ENCODE measurements at places on chromosomes 12 and 14.

- no peak for DNase-seq
Measured at GRCh38 chr12:85516667-85517325, 236.8 kb downstream of the ALX1 start.

- DNase-seq = no peak
Measured at GRCh38 chr14:73935666-73936065, 14.2 kb downstream of the FAM161B start.

- DNase-seq = no peak
Measured at GRCh38 chr14:96125536-96125935, 79.1 kb upstream of the BDKRB2 start.

DNA sequence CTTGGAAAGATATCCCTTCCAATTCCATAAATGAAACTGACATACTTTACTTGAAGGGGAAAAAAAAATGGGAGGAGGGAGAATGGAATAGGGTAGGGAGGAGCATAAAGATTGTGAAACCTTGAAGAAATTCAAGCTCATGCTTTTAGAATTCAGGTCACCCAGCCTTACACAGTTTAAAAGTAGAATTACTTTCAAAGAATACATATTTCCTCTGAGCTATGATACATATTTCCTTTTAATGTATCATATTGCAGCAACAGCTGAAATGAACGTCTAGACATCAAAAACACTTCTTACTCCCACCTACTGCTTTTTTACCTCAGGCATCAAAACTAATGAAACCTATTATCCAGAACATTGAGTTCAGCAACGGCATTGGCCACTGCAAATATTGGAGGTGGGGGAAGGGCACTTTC, 156.0 kb downstream of the MED13L start:
- DNase-seq = no peak

GRCh38 chr14:99441918-99442317, 38.7 kb downstream of the SETD3 start:
- no peak for DNase-seq

DNA sequence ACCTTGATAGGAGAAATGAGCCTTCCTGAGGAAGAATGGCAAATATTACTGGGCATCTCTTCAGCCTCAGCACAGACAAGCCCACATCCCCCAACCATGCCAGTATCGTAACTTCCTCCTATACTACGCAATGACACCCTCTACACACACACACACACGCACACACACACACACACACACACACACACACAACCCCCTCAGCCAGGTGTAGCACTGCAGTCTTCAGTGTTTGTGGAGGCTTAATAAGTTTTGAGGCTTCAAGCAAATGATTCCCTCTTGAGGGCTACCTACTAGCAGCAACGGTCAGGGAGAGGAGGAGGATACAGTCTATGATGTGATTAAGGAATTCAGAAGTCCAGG, 1.6 kb downstream of the DGKA start:
- DNase-seq = no peak

DNA sequence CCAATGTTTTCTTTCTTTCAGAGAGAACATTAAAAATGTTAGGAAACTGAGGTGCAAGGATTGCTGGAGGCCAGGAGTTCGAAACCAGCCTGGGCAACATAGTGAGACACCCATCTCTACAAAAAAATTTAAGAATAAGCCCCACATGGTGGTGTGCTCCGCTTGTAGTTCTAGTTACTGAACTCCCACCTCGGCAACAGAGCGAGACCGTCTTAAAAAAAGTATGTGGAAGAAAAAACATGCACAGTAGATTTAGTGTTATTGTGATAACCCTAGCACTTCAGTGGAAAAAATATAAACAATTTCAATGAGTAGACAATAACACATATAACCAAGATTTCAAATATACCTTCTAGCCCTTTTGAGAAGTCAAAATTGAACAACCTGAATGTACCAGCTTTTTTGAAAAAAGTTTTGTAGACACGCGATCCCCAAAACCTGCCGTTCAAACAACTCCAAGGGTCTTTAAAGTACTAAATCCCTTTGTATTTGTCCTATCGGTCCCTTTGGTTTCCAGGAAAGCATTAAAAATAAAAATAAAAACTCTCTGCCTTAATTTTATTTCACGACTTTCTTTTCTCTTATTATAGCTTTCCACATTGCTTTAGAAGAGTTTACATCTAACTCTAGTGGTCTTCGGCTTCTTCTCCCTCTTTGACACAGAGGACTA, 1.0 kb upstream of the ANO6 start:
- DNase-seq = no peak

GRCh38 chr12:55818140-55818728, 393 bp downstream of the ORMDL2 start:
- DNase-seq = no peak

DNA sequence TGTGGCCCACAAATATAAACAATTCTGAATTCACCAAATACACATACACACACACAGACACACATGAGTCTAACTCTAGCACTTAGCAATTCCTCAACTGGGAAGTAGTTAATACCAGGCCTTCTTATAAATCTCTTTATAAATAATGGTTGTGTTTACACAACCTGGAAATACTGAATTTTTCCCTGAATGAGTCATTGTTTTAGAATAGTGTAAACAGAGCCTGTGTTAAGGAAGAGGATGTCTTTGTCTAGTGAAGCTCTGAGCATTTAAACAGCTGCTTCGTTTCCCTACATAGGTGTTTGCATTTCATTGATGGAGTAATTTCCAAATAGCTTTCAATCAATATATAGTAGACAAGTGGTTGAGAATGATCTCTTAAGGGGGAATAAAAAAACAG, 218.8 kb downstream of the BTG1 start:
- DNase-seq = no peak

DNA sequence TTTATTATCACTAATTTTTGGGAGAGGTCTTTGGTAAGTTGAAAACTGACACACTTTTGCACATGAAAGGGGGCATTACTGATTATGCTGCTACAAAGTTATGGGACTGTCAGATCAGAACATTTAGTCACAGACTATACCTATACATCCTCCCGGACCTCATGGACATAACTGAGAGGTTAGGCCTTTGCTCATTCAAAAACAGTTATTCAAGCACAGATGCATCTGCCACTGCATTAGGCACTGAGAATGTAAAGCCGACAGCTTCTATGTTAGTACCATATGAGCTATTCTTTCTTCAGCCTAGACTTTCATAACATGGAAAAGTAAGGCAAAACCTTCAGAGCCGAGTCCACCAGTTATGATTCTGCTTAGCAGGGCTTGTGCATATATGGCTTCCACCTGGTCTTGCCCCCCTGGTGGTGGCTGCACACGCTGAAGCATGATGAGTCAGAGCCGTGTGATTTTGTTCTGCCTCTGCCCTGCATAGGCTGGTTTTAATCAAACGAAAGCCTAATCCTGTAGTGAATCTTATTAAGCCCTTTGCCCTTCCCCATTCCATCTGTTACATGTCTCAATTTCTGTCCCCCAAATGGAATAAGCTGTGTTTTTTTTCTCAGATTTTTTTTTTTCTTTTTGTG, 21.8 kb upstream of the RNU6-8 start:
- no peak for DNase-seq

DNA sequence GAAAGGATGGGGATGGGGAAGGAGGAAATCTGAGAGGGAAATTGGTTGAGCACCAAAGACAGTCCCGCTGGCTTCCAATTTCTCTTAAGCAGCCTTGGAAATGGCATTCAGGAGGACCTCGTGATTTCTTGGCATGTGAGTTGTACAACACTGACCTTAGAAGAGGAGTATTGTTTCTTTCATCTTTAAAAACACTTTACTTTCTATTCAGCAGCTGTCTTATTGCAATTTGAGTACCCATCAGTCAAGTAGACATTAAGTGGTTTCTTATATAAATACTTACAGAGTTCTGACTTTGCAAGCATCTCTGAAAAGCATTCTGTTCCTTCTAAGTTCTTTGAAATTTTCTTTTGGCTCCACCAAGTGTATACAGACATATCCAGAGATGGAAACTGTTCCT, 83.2 kb downstream of the LMNTD1 start:
- no peak for DNase-seq

DNA sequence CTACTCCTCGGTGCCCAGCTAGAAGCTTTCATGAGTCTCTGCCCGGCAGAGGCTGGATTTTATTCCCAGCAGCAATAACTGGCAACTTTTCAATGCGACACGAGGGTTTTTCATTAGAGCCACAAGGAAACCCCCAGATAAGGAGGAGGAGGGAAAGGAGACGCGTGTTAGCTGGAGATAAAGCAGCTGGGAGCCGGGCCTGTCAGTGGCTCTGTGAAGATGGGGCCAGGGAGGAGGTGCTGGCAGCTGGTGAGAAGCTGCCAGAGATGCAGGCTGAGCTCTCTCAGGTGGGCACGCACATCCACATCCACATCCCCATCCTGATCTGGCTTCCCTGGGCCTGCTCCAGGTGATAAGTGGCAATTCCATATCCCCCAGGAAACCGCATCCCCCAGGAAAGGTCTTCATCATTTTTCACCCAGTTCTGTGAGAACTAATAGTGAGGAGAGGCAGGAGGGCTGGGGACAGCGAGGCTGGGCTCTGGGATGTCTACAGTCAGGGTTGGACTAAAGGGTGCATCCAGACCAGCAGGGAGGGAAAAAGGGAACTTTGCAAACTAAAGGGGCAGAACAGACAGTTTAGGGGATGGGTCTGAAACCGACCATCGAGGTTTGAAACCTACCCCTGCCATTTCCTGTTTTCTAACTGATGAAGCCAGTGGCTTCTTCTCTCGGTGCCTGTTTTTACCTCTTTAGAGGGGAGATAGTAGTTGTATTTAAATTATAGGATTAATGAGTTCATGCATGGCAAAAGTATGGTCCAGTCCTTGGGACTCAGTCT, 413.2 kb downstream of the DPF3 start:
- DNase-seq = no peak

- DNase-seq = no peak
Measured at GRCh38 chr14:34027990-34028495, 77.2 kb upstream of the EGLN3 start.

DNA sequence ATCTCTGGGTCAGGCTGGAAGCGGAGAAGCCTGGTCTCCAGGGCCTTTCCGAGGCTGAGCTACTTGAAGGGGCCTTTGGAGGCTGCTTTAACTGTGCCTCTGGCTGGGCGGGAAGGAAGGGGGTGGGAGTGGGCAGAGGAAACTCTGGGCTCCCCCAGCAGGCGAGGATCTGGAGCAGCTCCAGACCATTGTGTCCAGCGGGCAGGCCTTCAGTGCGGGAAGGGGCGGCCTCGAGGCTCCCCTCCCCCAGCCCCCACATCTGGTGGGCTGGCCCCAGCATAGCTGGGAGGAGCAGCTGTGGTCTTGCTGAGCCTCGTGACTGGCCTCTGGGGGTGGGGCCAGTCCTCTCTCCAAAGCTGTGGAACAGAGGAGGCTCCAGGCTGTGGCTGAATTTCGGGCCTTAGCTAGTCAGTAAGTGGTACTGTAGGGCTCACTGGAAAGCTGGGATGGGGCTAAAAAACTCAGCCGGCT, 3.4 kb downstream of the TAMALIN start:
- DNase-seq = no peak

- DNase-seq = peak; percentile 27
Measured at GRCh38 chr14:100486025-100486828, 101.0 kb downstream of the BEGAIN start.

GRCh38 chr12:82425241-82425640, 66.9 kb downstream of the METTL25 start:
- DNase-seq = no peak

- DNase-seq = no peak
Measured at GRCh38 chr12:176321-177181, 37.4 kb downstream of the SLC6A12 start.

DNA sequence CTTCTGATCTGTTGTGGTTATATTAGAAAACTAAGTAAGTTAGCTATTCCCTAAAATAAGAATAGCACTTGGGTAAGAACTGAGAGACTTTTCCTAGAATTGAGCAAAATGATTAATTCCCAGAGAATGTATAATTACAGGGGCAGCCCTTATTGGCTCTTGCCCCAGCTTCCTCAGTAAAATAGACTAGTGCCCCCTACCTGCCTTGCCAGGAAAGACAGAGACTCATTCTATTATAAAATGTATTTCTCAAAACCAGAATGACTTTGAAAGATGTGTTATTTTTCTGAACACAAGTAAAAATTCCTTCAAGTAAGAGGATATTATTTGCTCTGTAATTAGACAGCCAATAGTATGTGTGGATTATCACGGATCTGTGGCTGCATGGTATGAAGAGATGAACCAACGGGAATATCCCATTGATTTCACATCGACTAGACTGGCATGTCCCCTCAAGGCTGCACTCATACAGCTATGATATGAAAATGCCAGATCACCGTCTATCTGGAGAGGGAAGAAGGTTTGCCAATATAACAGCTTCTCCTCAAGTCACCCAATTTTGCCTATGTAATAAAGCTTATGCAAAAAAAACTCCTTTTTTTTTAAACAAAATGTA, 7.4 kb upstream of the GLRX5 start:
- no peak for DNase-seq

DNA sequence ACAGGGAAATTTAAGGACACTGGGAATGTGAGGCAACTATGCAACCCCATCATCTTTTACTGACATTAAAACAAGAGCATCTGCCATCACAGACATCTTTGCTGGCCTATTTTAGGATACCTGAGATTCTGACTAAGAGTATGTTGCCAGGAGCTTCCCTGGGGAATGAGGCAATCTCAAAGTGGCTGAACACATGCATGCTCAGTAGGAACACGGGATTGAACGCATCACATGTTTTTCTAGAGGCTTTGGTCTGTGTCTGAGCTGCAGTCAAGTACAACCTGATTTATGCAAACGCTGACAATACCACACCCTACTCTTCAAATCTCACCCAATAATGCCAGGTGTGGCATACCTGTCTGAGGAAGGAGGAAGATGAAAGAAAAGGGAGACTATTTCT, 416.5 kb downstream of the NELL2 start:
- no peak for DNase-seq

DNA sequence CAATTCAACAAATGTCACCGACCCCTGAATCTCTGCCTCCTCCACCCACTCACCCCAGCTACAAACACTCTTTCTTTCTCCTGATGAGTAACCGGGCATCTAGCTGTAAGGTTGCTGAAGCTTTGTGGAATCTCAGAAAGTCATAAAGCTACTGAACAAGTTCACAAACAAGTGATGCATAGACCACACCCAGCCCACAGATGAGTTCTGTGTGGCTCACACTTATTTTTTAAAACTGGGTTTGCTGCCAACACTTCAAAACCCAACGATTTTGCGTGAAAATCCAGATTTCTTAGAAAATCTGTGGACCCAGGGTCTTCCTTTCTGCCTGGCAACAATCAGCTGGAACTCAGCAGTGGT, 96.1 kb downstream of the APAF1 start:
- no peak for DNase-seq

- DNase-seq = no peak
Measured at GRCh38 chr12:78684419-78684818, 180.2 kb upstream of the SYT1 start.

DNA sequence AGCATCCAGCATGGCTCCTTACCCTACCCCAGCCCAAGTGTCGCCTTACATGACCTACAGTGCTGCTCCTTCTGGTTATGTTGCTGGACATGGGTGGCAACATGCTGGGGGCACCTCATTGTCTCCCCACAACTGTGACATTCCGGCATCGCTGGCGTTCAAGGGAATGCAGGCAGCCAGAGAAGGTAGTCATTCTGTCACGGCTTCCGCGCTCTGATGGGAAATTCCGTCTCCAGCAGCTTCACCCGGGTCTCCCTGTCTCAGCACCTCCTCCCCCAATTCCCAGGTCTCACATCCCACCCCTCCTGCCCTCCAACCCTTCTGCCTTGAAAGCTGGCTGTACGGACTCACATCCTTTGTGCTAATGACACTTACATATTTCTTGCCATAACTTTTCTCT, 14.6 kb downstream of the PAX9 start:
- no peak for DNase-seq

Measured in stimulated activated CD8-positive, alpha-beta memory T cell treated with anti-CD3 and anti-CD28 coated beads, Interleukin-7, amount 100 ng/mL, for 1 hour (primary cell).